ENCODE measurements at places on chromosomes 3 and 15.

GRCh38 chr15:52717481-52717880, 38.3 kb upstream of the ATOSA start:
- no peak for DNase-seq

- DNase-seq, result no peak
Observed at GRCh38 chr15:89196241-89196640, 25.1 kb downstream of the RLBP1 start.

DNA sequence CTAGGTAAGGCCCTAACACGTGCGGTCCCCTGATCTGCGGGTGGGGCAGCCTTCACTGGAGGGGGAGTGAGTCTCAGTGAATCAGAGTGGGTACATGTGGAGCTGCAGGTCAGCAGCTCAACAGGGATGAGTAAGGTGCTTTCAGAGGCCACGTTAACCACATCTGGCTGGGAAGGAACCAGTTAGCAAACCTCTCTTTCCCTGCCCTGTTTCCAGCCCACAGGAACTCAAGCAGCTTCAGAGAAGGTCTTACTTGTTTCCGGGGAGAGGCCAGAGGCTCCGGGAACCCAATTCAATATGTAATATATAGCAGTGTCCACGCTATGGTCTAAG, 175.3 kb downstream of the XXYLT1 start:
- DNase-seq, result no peak

- no peak for DNase-seq
Observed at GRCh38 chr15:39474657-39475056, 106.2 kb upstream of the THBS1 start.

GRCh38 chr3:103684904-103685303, 1250.1 kb downstream of the ZPLD1 start:
- no peak for DNase-seq

- no peak for DNase-seq
Observed at GRCh38 chr15:23762026-23762425, 74.9 kb upstream of the NDN start.

- peak; percentile 25 for DNase-seq
Observed at GRCh38 chr3:188338086-188338485, 184.1 kb downstream of the LPP start.

DNA sequence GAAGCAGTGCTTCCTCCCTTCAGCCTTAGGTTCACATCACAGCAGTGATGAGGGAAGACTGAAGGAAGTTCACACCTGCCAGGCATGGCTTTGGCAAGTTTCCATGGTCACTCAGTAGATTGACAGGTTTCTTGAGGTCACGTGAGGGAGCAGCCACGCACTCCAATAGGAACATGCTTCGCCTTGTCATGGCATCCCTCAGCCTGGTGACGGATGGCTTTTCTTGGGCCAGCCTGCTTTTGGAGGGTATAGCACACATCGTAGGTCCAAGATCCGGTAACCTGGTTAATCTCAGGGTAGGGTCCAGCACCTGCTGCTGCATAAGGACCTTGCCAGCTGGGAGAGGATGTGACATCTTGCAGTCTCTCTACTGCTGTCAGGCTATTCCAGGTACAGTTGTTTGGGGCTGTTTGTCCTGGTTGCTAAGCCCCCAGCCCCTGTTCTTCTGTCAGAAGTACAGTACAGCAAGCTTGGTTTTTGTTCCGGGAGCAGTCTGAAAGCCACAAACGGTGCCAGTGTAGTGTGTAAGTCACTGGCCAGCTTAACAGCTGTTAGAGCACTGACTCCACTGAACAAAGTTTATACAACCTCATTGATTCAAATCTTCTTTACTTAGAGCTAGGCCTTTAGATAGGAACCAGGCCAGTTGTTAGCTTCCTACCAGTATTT, 42.3 kb downstream of the PSMD6 start:
- DNase-seq, result no peak

DNA sequence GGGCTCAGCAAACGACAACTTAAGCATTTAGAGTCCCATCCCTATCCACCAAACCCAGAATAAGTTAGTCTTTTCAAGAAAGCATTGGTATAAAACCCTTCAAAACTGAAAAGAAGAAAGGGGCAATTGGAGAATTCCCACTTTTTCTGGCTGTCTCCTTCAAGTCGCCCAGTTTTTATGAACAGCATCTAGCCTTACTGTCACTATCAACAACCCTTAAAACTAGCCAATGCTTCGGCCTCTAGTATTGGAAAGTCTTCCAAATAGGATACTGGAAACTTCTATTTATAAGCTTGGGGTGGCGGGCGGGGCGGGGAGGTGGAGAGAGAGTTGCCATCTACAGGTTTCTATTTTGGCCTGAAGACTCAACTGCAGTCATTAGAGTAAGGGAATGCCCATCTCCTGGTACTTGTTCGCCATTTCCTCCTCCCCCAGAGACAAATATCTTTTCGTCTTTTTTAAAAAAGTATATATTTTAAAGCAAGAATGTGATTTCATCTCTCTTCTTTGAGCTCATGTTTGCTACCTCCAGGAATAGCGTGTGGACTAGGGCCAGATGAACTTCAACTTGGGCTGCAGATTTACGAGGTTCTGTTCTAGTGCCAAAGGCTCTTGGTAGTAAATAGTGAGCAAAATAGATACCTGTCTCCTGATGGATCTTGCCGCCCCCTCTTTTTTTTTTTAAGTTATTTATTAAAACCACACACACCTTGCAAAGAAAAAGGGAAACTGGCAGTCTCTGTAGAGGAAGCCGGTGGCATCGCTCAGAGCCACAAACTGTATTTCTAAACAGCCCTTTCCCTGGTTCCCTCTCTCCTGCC, 2.7 kb downstream of the BCL6 start:
- DNase-seq, result no peak

DNA sequence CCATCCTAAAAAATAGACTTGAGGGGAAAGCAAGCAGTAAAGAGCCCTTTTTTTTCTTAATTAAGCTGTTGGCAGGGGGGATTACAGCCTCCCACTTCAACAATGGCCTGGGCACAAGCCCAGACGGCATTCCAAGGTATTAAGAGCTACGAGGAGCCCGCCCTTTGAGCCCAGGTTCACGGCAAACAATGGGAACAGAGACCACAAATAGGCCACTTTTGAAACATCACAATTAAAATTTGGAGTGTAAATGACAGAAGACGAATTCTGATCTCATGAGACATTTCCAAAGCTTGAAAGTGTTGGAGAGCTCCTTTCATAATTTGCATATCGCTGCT, 8.9 kb downstream of the CHSY1 start:
- no peak for DNase-seq

Data from AG08396 (cell line).